ENCODE measurements at places on chromosomes 4 and X. TPM values are rescaled to one million over a fixed set of nuclear protein-coding genes. Genes with fewer than 3 reads are reported as not detected.

Gene AMTN
- total RNA-seq = not detected

Gene MAGEA6
- 0.15 TPM for total RNA-seq

Gene PLK4
- total RNA-seq = 1.7 TPM

Gene SPIN4
- 1.2 TPM for total RNA-seq

Gene LDOC1
- 11.1 TPM for total RNA-seq

Gene FMR1
- total RNA-seq = 94.2 TPM

Gene TMEM271
- not detected for total RNA-seq

Gene FAM133A
- not detected for total RNA-seq

Gene FGFBP2
- 11.5 TPM for total RNA-seq

Gene SPP1
- total RNA-seq = not detected

Gene DSPP
- not detected for total RNA-seq

Gene CORIN
- 0.63 TPM for total RNA-seq

Gene IGFBP7
- total RNA-seq = 1.9 TPM

Gene TMEM165
- 56.8 TPM for total RNA-seq

Gene XAGE5
- not detected for total RNA-seq

Gene REPS2
- total RNA-seq = 0.66 TPM

Gene RAI2
- total RNA-seq = 2.3 TPM

Gene CENPVL2
- not detected for total RNA-seq

Gene ASB11
- not detected for total RNA-seq

Gene USP27X
- total RNA-seq = 5.2 TPM

Gene PPM1K
- 80.6 TPM for total RNA-seq

Gene SMPX
- not detected for total RNA-seq

Gene AKAP14
- not detected for total RNA-seq

Gene TENM3
- 0.44 TPM for total RNA-seq

Gene NRK
- total RNA-seq = 0.12 TPM

Gene SCRG1
- not detected for total RNA-seq

Gene CEP135
- total RNA-seq = 20.7 TPM

Gene PRDM8
- 15.1 TPM for total RNA-seq

Gene BBS12
- 3.2 TPM for total RNA-seq

Gene VEGFD
- not detected for total RNA-seq

Gene DMRTC1
- 0.98 TPM for total RNA-seq
